Common myeloid progenitor, CD34-positive (primary cell): ENCODE measurements at places on chromosomes 2 and 18.
A peak's percentile ranks its signal among the peaks of the same experiment; 100 is the strongest.

GRCh38 chr2:40584432-40584831 lies 132.5 kb upstream of the SLC8A1 start:
- no peak for DNase-seq

GRCh38 chr2:134738141-134738870 lies 19.5 kb upstream of the TMEM163 start:
- no peak for DNase-seq

- no peak for DNase-seq
Measured at GRCh38 chr2:11417946-11418585, 47.9 kb downstream of the E2F6 start.

- DNase-seq: peak; percentile 93
Measured at GRCh38 chr18:25350489-25351251, 1.3 kb downstream of the ZNF521 start.

- DNase-seq: no peak
Measured at GRCh38 chr2:43531251-43531650, 64.6 kb downstream of the THADA start.

DNA sequence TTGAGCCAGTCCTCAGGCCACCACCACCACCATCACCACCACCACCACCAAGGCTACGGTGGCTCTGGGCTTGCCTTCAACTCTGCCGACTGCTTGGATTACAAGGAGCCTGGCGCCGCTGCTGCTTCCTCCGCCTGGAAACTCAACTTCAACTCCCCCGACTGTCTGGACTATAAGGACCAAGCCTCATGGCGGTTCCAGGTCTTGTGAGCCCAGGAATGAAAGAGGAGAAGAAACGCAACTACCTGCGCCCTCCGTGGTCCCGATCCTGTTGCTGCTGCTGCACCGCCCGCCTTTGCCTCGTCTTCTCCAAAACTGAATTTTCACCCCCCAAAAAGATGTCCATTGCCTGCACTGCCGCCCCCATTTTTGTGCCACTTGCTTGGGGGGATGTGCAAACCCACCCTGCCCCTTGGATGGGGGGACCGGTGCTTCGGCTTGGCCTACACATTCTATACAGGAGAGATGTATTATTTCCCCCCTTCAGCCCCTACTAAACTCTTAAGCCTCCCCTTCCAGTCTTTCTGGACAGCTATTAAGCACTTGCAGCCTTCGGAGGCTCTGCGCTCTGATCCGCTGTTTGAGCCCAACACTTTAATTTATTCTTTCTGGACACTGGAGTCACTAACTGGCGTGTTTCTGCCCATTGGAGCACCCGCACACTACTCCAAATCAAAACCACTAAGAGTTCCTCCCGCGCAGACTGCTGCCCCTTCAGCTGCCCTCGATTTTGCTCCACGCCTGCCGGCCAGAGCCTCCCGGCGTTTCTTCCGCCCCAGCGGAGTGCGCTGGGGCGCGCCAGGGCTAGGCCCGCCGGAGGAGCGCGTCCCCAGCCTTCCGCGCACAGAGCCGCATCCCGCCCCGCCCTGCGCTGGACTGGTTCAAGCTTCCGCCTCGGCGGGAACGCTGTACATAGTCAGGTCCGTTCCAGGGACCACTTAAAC lies 5.7 kb downstream of the OTX1 start:
- DNase-seq: peak; percentile 40

- DNase-seq: no peak
Measured at GRCh38 chr18:8685914-8686216, 19.5 kb upstream of the MTCL1 start.

DNA sequence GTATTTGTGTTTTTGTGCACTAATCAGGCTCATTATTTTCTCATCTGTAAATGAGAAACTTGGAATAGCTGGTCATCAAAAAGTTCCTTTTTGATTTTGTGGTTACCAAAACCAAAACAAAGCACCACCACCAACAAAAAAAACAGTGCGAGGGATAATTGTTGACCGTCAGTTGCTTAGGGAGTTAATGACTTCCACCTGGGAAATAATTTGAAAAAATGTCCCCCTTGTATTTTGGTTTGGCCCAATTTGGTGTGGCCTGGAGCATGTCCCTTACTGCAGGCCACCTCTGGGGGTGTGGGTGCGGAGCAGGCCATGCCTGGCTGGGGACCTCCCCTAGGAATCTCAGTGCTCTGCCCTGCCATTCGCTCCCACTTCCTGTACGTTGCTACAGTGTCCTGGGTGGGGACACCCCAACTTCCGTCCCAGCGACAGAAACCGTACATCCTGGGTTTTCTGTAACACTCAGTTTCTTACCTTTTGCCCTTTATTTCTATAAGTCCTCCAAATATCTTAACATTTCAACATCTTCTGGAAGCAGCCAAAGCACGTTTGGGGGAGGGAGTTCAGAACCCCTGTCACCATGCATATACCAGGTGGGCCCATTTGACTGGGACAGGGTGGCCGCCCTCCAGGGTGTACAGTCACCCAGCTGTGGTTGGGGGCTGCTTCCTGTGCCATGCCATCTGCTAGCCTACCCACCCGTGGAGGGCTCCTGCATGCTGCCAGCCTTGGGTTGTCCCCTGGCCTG lies 31.3 kb downstream of the NCK2 start:
- DNase-seq: peak; percentile 88

- no peak for DNase-seq
Measured at GRCh38 chr2:3427272-3427671, 47.8 kb downstream of the TRAPPC12 start.

- no peak for DNase-seq
Measured at GRCh38 chr2:13876491-13877037, 756.0 kb upstream of the LRATD1 start.

DNA sequence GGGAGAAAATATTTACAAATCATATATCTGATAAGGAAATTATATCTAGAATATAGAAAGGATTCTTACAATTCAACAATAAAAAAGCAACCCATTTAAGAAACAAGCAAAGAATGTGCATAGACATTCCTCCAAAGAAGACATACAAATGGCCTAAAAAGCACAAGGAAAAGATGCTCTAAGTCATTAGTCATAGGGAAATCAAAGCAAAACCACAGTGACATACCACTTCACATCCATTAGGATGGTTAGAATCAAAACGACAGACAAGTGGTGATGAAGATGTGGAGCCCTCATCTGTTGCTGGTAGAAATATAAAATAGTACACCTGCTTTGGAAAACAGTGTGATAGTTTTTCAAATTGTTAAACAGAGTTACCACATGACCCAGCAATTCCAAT lies 48.2 kb downstream of the MAPRE2 start:
- DNase-seq: no peak

DNA sequence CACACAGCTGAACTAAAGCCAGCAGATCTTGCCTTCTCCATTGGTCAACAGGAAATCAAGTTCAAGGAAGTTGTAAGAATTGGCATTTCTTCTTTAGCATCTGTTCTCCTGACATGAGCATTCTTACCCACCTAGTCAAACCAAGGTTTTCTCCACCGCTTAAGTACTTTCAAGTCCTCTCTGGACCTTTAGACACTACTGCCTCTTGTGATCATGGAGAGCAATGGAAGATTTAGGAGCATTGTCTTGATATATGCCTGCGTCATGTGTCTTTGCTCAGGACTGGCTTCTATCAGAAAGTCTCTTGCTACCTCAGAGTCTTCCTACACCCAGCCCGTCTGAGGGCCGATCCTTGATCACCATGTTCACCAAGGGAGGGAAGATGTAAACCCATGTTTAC lies 262.2 kb downstream of the PHLPP1 start:
- DNase-seq: peak; percentile 11

- DNase-seq: peak; percentile 10
Measured at GRCh38 chr2:71605173-71605641, 151.8 kb downstream of the DYSF start.

DNA sequence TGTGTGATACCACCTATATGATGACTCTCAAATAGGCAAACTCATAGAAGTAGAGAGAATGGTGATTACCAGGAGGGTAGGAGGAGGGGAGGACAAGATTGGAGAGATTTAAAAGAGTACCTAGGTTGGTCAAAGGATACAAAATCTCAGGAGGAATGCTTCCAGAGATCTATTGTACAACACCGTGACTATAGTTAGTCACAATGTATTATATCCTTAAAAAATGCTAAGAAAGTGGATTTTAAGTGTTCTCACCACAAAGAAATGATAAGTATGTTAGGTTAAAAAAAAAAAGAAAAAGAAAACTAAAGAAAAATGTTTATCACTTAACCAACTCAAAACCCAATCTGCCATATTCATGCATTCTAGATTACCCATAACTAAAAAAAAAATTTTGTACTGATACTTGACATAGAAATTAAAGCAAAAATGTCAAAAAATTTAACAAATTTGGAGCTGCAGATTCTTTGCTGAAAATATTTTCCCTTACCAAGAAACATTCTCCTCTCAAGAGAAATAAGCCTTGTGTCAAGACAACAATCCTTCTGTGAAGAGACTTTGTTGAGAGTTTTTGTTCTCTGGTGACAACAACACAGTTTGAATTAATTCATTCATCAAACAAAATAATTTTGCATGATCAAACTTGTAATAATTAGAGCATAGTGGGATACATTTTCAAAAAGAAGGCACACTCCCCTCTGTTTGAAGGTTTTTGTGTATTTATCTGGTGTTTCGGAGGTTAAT lies 213.1 kb downstream of the DNER start:
- DNase-seq: no peak

- DNase-seq: no peak
Measured at GRCh38 chr2:223300326-223300725, 248.3 kb downstream of the KCNE4 start.

DNA sequence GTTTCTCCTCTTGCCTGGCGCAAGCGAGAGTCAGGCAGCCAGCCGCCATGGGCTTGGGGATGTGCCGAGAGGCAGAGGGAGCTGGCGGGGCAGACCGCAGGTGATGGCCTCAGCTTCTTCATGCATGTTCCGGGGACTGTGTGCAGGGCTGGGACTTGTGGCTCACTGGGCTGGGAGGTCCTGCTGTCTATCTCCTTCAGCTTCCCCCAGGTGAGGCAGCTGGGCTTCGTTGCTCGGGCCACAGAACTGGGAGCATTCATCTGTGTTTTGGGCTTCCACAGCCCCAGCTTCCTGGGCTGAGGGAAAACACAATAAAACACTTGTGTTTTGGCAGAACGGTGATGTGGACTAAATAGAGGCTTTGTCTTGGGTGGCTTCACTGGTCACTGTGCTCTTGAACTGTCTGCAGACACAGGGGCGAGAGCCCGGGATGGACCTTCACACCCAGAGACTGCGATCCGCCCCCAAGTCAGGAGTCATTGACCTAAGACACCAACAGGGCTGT lies 93.5 kb downstream of the DYSF start:
- DNase-seq: no peak

GRCh38 chr18:61597316-61597715 lies 264.1 kb downstream of the CDH20 start:
- no peak for DNase-seq

DNA sequence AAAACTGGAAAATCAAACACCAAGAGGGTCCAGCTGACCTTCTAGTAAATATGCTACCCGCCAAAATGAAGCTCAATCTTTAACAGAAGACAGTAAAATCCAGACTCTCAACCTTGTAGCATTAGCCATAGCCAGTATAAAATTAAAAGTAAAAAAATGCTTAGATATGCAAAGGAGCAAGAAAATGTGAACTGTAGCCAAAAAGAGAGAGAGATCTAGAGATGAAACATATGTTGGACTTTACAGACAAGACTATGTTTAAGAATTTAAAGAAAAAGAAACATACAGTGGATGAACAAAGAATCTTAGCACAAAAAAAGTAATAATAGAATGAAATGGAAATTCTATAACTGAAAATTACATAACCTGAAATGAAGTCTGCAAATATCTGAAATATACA lies 344.5 kb downstream of the LRATD1 start:
- DNase-seq: no peak

GRCh38 chr2:238521870-238522269 lies 95.1 kb downstream of the ASB1 start:
- no peak for DNase-seq

DNA sequence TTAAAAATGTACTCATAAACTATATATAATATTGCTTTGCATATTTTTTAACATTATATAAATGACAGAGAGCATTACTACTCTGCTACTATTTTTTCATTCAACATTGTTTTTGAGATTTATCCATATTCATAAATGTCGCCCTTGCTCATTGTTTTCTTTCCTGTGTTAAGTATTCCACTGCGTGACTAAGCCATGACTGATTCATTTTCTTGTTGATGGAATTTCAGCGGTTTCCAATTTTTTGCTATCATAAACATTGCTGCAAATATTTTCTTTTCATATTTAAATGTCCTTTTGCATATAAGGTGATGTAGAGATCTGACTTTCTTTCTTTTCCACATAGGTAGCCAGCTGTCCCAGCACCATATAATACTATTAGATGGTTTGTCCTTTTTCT lies 57.6 kb downstream of the SFXN5 start:
- no peak for DNase-seq

DNA sequence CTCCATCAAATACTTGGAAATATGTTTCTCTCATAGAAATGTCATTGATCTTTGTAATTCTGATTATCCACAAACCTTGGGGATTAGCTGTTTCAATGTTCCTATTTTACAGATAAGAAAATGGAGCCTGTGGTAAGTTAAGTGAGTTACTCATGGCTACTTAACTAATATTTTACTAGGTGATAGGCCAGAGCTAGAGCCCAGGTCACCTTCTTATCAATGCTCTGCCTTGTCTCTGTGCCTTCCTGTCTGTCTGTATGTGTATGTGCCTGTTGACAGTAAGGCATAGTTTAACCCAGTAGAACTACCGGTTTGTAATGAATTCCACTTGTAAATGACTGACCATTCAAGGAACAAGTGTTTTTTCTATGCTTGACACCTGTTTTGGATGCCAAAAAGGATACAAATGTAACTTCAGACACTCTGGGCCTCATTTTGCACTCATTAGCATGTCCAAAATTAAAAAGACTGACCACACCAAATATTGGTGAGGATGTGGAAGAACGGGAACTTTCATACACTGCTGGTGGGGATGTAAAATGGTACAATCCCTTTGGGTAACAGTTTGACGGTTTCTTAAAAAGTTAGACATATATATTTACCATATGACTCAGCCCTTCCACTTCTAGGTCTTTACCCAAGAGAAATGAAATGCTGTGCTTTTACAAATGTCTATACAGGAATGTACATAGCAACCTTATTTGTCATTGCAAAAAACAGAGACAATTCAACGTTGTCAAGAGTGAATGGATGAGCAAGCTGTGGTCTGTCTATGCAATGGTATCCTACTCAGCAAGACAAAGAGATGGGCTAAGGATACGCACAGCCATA lies 19.6 kb upstream of the IL1A start:
- DNase-seq: no peak
